ENCODE measurements at places on chromosomes 6 and 20.

DNA sequence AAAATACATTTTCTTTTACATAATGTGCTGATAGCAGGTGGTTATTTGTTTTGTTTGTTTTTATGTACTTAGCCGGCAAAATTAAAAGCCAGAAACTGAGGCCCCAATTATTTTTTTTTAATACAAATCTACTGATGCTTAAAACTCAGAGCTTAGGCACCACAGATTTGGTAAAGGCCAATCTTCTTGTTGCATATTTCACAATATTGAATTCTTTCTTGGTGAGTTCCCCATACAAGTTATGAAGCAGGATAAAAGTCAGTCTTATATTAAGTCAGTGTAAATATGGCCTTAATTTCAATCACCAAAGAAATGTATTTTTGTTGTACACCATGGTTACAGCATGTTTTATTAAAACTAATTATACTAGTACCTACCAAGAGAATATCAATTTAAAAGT is 16.3 kb upstream of the ZDHHC14 start:
- DNase-seq = no peak

GRCh38 chr20:60637801-60638200 is 614.3 kb upstream of the CDH4 start:
- no peak for DNase-seq

GRCh38 chr6:69294407-69294806 is 502.4 kb downstream of the LMBRD1 start:
- no peak for DNase-seq

- no peak for DNase-seq
These were observed 22.9 kb downstream of the IRF4 start for GRCh38 chr6:414447-414846.

GRCh38 chr20:12827816-12828385 is 180.9 kb upstream of the SPTLC3 start:
- no peak for DNase-seq

DNA sequence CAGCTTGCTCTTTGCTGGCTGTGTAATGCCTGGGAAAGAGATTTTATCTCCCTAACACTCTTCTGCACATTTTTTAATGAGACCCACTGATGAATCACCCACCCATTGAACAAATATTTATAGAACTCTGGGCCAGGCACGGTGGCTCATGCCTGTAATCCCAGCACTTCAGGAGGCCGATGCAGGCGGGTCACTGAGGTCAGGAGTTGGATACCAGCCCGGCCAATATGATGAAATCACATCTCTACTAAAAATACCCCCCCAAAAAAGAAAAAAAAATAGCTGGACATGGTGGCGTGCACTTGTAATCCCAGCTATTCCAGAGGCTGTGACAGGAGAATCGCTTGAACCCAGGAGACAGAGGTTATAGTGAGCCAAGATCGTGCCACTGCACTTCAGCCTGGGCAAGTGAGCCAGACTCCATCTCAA is 82.1 kb upstream of the SIRPA start:
- no peak for DNase-seq

DNA sequence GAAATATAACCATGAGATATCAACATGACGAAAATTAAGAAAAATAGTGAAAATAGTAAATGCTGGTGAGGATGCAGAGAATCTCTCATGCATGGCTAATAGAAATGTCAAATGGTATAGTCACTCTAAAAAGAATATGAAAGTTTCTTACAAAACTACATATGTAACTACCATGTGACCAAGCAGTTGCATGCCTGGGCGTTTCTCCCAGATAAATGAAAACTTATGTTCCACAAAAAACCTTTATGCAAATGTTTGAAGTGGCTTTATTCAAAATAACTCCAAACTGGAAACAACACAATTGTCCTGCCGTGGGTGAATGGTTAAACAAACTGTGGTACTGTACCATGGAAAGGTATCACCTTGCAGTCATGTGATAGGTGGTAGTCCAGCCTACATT is 112.4 kb downstream of the HDGFL1 start:
- DNase-seq = no peak

DNA sequence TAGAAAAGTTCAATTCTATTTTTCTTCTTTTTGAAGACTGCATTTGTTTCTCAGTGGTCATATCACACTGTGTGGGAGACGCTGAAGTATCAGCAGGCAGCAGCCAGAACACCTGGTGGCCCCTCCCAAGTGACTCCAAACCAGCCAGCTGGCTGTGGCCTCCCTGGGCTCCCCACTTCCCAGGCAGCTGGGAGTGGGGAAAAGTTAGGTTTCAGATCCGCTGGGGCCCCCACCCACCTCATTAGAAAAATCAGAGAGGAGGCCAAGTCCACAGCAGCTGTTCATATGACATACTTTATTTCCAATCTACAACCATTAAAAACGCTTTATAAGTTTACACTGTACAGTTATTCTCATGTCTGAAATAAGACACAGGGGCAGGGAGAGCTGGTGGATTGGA is 3.6 kb upstream of the DSN1 start:
- DNase-seq = no peak
